ENCODE measurements at places on chromosomes 7 and 10.

DNA sequence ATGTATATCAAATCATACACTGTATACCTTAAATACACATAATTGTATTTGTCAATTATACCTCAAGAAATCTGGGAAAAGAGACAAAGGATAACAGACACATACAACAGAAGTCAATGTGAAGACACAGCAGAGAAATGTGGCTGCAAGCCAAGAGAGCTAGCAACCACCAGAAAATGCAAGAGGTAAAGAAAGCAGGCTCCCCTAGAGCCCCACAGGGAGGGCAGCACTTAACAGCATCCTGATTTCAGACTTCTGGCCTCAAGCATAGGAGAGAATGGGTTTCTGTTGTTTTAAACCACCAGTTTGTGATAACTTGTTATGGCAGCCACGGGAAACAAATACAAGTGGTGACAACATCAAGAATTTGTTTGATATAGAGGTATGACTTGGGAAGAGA is 1197.2 kb downstream of the SORCS1 start:
- no peak for DNase-seq

DNA sequence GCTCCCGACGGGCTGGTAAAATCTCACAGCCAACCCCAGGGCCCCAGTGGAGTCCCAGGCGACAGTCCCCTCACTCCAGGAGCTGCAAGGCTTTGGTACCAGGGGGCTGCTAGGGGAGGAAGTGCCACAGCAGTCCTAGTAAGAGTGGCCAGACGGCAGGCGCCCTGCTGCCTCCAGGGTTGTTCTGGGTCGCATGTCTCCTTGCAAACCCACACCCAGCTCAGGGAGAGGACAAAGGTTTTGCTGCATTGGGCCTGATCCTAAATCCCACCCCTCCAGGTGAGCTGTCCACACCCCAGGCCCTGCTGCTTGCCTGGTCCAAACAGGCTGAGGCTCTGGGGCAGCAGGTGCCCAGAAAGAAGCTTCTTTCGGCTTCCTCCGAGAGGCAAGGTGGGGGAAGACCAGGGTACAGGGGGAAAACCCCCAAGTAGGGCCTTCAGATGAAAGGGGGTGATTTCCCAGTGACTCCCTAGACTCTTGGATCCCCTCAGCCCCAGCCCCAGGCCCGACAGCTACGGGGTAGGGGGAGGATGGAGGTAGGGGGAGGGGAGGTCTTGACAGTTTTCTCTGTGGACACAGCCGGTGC is 4.2 kb upstream of the KCP start:
- DNase-seq: no peak

GRCh38 chr7:117841611-117842010 is 31.6 kb downstream of the CTTNBP2 start:
- DNase-seq: no peak

- peak; percentile 44 for DNase-seq
These were observed 44.6 kb upstream of the ANAPC16 start for GRCh38 chr10:72171175-72171630.

DNA sequence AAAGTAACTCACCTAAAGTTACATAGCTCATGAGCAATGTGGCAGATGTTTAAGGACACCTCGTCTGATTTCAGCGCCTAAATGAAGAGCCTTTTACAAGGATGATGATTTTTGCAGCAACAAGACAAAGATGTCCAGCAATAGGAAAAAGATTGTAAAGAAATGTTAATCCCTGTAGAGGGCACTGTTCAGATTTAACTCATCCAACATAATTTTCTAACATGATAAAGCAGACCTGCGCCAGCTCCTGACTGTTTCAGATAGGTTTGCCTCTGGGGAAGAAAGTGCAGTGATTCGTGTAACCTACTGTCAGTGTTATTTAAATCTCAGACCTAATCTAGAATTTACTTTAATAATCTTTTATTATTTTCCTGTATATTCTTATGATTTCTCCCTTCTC is 595.2 kb downstream of the AUTS2 start:
- DNase-seq: no peak

DNA sequence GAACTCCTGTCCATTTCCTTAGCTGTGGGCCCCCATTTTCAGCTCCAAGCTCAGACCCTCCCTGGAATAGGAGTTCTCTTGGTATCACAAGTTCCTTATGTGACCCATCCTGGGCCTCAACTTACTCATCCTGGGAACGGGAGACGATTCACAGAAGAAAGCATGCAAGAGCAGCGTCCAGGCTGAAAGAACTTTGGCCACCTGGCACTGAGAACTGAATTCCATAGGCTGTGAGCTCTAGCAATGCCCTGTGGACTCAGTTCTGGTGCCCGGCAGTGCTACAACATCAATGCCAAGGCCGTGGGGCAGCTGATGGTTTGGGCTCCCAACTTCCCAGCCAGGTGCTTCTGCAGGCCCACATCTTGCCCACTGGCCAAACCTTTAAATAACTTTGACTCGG is 3.9 kb upstream of the CUEDC2 start:
- DNase-seq: no peak

- no peak for DNase-seq
These were observed 91.4 kb downstream of the ZNF438 start for GRCh38 chr10:30940256-30940655.

GRCh38 chr10:117133273-117134055 is 4.6 kb downstream of the VAX1 start:
- DNase-seq: no peak

GRCh38 chr10:7410862-7411670 is at the start of gene SFMBT2:
Gene SFMBT2, minus strand, starts transcription at chr10:7411034. Its CDS starts 29,136 bp downstream, at chr10:7381898.
- peak; percentile 37 for DNase-seq

DNA sequence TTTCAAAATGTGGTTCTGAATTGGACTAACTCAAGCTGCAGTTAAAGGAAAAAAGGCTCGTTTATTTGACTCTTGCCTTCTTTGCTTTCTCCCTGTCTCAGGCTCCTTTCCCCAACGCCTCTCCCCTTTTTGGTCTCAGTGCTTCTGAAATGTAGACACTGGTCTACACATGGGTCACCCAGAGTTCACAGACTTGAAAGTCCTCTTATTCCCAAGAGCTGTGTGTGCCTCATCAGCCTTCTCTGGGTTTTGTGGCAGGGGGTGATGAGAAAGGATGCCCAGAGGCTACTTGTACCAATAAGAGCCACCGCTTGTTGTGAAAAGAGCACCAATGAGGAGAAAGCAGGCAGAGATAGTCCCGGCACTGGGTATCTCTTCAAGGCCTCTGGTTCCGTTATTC is 125.7 kb downstream of the BICC1 start:
- DNase-seq: no peak

DNA sequence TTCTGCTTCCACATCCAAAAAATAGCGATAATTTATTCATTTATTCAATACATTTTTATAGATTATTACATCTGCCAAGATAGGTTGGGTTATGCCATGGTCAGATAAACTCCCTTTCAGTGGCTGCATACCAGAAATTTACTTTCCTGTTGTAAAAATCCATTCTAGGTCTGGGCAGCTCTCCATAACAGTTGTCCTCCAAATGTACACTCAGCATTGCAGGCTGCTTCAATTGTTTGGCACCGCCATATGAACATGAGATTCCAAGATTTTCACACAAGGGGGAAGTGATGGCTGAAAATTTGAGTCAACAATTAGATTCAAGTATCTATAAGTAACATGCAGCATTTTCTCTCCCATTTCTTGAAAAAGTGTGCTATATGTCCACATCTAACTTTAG is 568.7 kb downstream of the ETV1 start:
- DNase-seq: no peak
